GM06990 (cell line): ENCODE measurements at places on chromosomes 4 and X.

DNA sequence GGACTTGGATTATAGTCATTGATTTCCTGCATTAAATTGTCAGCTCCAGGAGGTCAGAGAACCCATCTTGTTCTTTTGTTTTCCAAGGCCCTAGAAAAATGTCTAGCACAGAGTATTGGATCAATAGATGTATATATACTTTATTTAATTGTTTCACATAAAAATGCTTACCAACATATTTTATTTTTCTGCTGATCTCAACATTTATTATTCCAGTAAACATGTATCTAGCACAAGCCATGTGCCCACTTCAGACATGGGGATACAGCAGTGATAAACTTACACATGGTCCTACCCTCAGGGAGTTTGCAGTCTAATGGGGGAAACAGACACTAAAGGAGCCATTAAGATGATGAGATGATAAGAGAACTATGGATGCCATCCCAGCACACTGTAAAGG, 49.1 kb upstream of the TBC1D9 start:
- DNase-seq, result no peak

DNA sequence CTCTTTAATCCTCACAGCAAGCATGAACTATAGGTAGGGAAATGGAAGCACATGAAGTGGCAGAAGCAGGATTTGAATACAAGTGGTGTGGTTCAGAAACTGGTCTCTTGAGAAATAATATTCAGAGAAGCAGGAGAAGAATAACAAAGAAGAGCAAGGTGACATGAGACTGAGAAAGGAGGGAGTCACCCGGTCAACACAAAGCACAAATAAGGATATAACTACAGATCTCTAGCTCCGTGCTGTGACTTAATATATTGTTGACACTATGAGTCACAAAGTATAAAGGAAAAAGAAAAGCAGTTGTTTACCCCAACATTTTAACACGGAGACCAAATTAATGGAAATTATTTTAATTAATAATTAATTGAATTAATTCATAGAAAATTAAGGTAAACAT, 204.5 kb downstream of the CPE start:
- DNase-seq, result no peak

DNA sequence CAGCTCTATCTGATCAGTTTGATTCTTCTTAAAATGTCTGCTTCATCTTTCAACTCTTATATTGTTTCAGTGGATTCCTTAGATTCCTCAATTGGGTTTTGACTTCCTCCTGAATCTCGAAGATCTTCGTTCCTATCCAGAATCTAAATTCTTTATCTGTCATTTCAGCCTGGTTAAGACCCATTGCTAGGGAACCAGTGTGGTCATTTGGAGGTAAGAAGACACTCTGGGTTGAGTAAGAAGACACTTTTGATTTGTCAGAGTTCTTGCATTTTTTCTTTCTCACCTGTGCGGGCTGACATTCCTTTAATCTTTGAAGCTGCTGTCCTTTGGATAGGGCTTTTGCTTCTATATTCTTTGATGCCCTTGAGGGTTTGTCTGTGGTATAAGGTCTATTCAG, 291.9 kb downstream of the SLC7A11 start:
- no peak for DNase-seq

DNA sequence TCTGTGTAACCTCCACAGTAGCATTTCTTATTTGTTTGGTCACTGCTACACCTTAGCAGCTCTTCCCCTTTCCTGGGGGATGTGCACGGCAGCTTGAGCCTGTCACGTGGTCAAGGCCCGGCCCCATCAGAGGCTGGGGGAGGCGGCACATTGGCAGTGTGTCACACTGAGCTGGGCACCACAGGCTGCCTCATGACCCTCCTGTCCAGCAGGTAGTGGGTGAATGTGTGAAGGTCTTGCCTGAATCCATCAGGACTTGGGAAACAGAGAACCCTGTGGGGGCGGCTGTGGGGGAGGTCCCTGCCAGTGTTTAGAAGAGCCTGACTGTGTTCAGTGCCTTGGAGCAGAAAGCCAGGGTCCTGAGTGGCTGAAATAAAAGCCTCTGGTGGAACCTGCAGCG, 33.2 kb downstream of the WFS1 start:
- DNase-seq, result no peak

DNA sequence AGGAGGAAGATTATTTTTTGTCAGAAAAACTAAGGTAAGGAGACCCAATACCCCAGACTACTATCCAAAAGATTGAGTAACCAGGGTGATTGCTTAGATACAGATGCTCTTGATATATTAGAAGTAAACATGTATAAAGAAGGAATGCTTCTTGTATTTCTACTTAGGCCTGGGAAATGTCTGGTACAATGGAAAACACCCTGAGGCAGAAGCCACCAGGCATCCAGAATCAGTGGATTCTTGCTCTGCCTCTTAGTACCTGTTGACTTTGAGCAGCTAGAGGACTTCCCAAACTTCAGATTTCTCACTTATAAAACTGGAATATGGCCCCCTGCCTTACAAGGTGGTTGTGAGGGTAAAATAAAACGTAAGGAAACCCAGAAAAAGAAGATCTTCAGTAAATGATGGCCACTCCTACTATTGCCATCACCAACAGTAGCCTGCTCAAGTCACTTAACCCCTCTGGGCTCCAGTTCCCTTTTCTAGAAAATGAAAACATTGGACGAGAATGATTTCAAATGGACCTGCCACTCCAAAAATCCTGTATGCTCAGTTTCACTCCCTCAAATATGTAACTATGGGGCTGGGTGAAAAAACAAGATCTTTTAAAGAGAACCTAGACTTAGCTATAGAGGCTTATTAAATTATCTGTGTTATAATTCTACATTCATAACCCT, 56.6 kb downstream of the AMELX start:
- no peak for DNase-seq

DNA sequence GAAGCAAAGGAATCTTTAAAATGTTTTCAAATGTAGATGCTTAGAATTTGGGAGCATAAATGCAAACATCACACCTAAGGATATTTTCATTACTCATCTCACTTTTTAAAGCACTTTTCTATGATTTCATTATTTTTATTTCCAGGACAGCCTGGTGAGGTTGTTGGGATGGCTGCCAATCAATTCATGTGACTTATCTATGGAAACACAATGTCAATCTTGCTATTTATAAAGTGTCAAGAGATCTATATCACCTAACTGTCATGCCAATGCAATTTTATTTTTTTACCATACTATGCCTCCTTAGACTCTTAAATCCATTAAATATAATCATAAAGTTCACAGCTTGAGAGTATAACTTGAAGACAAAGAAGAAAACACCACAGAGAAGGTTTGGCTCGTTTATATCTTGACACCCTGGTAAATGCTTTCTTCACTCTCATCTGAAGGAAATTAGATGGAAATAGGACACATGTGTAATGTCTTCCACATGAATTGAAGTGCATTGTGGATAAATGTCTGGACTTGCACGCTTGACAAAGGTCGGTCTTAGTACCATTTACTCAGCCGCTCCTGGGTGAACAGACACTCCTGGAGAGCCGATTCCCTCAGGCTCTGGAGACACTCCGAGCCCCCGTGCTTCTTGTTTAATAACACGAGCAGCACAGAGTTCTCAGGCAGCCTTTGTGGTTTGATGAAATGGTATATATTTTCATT, 425.7 kb upstream of the FAT1 start:
- DNase-seq, result no peak

DNA sequence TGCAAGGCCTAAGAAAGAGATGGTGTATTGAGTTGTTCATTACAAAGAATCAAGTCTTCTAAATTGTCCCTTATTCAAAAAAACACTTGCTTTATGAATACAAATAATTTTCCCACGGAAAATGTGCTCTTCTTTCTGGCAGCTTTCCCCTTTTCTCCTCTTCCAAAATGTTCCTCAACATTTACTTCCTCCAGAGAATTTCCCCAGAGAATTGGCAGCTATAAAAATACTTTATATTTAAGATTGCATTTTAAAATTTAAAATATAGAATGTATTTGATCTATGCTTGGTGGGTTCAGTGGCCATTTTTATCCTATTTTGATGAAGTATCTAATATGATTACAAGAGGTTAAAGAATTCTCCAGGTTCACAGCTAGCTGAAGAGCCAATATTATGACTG, 521.0 kb downstream of the IQCM start:
- no peak for DNase-seq

- no peak for DNase-seq
Measured at GRCh38 chr4:62644372-62644771, 1444.2 kb downstream of the ADGRL3 start.

- DNase-seq, result no peak
Measured at GRCh38 chrX:261167-261918, 19.8 kb upstream of the PLCXD1 start.

- no peak for DNase-seq
Measured at GRCh38 chrX:38558686-38559085, 2.7 kb upstream of the TSPAN7 start.

GRCh38 chr4:163161536-163162205, 5.0 kb downstream of the NAF1 start:
- DNase-seq, result no peak

DNA sequence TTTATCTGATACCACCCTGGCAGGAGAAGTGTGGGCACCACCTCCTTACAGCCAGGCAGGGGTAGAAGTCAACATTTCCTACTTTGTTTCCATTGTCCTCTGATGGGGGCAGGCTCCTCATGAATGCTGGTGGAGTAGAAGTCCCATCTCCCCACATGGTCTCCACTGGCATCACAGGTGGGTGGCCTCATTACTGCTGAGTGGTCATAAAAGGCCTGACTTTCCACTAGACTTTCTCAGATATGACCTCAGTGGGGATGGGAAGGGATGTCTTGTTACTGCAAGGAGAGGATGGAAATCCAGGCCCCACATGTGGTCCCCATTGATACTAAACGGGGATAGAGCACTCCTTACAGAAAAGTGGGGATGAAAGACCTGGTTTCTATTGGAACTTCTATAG, 18.6 kb upstream of the BMP2K start:
- DNase-seq, result no peak
